ENCODE measurements at places on chromosomes 16 and 17.

DNA sequence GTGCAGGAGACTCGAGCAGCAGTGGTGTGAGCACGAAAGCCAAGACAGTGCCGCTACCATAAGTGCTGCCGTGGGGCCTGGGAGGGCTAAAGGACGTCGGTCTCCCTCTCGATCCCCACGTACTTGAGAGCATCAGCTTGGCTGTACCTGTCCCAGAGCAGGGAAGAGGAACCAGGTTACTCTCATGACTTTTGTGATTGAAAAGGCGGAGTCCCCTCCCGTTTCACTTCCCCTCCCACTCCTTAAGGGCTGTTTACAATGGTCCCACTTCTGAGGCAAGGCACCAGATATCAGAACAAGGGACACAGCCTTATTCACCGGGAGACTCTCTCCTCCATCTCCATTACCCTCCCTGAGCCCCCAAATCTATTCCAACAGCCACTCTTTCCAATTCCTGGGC lies 20.1 kb downstream of the CNTNAP1 start:
- DNase-seq, result no peak

- no peak for DNase-seq
These were observed 121.2 kb downstream of the SNX29 start for GRCh38 chr16:12097523-12098428.

DNA sequence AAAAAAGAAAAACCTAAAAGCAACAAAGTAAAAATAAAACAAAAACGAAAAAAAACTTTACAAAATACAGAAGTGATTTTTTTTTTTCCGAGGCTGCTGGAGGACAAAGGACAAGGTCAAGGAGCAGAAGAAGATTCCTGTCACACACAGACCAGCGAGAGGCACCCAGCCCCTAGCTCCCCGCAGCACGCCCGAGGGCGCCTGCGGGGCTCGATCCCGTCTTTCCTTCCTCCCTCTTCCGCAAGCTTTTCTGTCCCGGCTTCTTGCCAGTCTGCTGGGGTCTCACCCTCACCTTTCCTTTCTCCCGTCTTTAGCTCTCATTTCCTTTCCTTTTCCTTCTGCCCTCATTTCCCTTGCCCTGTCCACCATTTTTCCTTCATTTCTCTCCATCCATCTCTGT lies 66.1 kb upstream of the DNAH17 start:
- DNase-seq, result no peak

DNA sequence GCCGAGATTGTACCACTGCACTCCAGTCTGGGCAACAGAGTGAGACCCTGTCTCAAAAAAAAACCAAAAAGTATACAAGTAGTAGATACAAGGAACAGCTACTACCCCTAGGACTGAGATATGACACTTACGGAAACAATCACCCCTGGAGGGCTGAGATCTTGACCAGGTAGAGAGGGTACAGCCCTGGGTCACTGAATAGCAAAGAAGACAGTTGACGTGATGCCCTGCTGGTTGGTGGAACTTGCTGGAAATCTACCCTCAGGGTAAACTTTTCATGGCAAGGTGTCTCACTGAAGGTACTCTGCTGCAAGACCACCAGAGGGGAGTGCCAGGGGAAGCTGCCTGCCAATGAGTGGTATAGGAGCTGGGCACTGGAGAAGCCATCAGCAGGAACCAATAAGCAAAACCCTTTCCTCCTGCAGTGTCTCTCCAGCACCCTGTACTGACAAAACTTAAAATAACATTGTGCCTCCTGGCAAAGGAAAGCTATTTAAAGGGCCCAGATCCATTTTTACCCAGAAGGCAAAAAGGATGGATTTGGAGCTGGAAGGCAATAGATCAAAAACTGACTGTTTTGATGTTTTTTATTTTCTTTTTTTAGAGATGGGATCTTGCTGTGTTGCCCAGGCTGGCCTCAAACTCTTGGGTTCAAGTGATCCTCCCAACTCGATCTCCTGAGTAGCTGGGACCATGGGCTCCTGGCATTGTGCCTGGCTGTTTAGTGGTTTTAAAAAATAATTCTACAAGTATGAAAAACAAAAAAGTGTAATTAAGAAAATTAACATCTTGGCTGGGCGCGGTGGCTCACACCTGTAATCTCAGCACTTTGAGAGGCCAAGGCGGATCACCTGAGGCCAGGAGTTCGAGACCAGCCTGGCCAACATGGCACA lies 11.3 kb upstream of the PDXDC1 start:
- no peak for DNase-seq

GRCh38 chr16:71762186-71762585 lies 37.7 kb upstream of the PHLPP2 start:
- DNase-seq, result no peak

GRCh38 chr17:8473451-8474192 lies 37.9 kb downstream of the NDEL1 start:
- no peak for DNase-seq

DNA sequence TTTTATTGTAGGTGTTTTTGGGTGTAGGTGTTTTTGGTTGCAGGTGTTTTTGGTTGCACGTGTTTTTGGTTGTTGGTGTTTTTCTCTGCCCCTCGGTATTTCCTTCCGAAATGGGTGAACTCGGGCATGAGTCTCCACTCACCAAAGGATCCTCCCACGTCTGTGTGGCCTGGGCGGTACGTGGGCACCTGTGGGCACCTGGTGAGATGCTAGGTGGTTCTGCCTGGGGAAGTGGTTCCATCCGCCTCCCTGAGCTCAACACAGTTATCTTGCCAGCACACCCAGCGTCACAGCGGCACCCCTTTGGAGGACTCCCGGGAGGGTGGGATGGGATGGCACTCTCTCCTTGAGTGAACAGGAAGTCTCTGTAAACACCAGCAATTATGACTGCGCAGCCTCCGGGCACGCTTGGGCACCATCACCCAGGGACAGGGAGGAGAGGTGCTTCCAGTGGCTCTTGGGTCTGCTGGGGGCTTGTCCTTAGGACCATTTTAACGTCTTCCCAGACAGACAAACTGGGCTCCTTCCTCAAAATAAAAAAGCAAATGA lies 29.8 kb downstream of the COX4I1 start:
- no peak for DNase-seq

DNA sequence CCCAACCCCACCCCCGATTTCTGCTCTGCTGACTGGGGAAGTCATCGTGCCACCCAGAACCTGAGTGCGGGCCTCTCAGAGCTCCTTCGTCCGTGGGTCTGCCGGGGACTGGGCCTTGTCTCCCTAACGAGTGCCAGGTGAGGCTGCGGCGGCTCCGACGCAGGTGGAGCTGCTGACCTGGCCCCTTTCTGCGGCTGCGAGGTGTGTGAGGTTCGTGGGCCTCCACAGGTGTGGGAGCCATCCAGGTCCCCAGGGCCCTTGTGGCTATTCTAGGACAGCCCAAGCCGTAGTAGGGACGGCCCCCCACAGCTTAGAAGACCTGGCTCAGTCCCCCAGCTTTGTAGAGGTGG lies 3.0 kb downstream of the UBE2I start:
- no peak for DNase-seq

- no peak for DNase-seq
These were observed 200.3 kb downstream of the SEC14L1 start for GRCh38 chr17:77341069-77341541.

DNA sequence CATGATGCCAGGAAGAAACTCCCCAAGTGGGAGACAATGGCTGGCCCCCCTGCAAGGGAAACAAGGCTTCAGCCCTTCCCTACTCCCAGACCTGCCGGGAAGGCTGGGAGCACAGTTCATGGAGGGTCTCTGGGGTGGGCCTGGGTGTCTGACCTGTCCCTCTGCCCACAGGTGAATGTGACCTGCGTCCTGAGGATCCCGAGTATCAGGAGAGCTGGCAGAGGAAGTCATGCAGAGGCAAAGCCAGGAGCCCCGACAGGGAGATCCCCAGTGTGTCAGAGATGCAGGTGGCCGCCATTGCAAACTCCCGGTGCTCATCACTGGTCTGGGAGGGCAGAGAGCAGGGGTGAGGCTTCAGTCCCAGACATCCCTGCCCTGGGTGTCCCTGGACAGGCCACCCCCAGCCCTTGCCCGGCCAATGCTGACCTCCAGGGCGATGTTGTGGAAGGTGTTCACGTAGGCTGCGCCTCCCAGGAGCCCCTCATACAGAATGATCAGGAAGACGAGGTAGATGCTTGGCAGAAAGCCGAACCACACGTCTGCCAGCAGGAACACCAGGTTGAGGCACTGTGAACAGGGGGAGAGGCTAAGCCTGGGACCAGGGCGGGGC lies 5.3 kb upstream of the NPIPB7 start:
- no peak for DNase-seq

DNA sequence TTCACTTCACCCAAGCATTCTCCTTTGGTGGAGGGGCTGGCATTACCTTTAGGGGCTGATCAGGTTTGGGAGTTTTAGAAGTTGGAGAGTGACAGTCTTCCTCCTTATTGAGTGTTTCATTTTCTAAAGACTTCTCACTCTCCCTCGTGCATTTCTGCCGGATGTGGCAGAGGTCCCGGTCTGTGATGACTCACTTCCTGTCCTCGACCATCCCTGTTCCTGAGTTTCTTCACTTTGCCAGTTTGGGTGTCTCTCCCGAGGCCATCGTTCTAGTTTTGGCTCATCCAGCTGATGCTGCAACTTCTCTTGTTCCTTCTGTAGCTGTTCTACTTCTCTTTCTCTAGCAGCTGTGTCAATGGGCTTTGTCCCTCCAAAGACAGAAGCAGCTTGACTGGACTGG lies 104.3 kb downstream of the PHKB start:
- peak; percentile 88 for DNase-seq

DNA sequence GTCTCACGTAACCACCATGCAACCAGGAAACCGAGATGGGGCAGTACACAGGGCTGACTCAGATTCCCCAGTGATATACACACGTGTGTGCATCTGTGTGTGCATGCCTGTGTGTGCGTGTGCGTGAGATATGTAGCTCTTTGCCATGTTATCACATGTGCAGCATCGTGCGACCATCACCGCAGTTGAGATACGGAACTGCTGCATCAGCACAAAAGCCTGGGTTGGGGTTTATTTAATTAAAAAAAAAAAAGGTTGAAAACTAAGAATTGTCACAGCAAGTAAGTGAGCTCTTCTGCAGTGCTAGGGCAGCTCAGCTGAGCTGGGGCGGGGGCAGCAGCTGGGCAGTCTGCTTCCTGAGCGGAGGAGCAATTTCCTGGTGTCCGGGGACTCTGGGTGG lies 152.5 kb downstream of the RBFOX3 start:
- DNase-seq, result no peak

DNA sequence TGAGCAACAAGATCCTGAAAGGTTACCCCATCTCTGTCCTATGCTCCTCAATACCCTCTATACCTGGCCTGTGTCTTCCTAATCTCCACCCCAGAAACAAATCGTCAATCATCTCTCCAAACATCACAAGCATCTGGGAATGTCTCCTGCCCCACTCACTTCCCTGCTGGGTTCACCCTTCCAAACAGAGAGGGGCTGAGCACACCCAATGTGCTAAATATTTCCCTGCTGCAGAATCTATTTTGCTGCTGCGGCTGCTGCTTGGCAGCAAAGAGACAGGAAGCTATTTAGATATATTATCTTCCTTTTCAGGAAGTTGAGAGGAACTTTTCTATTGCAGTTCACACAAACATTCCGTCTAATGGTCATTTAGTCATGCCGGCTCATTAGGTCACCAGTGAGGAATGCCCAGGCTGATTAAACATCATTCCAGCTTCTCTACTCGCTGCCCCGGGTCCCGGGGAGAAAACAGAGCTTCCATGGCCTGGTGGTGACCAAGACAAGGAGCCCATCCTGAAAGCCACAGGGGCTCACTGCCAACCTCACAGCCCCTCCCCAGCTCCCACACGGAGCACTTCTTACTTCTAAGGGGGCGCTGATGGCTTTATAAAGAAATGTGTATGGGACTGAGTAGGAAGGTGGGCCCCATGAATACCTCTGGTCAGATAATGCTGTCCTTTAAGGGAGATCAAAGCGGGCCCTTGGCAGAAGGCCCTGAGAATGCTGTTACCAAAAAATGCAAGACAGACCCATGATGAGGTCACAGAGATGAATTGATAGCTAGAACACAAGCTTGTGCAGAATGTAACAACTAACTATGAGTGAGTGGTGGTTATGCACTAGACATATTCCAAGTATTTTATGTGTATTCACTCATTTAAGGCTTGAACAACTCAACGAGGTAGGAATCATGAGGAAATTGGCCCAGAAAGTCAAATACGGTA lies 218.3 kb downstream of the SOX9 start:
- DNase-seq, result peak; percentile 95

- peak; percentile 26 for DNase-seq
These were observed 45.4 kb upstream of the MEIOC start for GRCh38 chr17:44610871-44611270.

DNA sequence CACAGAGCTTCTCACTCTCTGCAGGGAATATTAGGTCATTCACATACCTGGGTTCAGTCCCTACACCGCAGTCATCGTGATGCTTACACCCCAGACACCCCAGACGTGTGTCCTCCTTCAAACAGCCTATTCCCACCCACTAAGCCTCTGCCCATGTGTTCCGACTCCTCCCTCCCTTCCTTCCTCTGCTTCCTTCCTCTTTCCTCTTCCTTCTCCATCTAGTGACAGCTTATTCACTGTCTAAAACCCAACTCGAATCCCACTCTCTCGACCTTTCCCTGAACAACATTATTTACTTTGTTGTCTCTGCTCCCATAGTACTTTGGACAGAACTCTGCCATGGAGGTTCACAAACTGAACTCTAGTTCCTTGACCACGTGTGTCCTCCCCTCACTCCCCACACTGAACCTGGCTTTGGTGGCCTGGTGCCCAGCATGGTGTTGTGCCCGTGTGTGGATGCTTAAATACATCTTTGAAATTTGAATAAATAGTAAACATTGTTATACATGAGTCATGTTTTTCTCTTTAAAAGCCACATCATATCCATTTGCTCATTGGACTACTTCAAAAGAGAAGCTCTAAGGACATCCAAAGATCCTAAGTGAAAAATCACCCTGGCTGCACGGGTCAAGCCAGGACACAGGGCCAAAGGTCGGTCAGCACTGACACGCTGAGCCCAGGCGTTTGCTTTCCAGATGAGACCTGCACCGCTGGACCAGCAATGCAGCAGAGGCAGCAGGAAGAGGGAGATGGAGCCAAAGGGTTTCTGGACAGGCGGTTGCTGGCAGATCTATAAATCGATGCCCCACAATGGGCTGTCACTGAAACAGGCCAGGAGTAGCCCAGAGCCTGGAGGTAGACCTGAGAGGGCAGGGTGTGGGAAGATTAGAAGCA lies 14.1 kb upstream of the G6PC1 start:
- DNase-seq, result no peak

- no peak for DNase-seq
These were observed 46.4 kb downstream of the ZNF207 start for GRCh38 chr17:32396343-32396742.

DNA sequence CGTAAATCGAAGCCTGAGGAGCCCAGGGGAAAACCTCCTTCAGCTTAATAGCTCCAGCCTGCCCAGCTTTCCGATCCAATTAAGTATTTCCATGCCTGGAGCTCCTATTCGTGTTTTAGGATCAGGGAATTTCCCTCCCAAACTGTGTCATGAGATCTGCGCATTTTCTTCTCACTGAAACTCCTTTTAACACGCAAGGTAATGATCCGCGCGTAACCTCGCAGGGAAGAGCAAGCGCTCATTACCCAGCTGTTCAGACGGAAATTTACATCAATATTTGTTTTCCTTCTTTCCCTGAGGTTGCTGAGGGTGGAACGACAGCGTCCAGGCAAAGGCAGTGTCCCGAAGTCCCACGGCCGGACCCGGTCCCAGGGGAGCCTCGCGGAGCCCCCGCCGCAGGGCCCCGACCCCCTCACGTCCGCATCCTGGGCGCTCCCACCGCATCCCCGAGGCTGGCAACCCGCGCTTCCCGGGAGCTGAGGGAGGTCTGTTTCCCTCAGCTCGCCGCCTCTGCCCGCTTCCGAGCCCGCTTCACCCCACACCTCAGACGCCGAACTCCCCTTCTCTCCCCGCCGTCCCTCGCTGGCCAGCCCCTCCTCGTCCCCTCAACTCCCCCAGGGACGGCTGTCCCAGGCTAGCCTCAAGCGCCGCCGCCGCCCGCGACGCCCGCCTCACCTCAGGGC lies 415 bp downstream of the ABCA5 start:
- DNase-seq, result peak; percentile 32
